ENCODE measurements at places on chromosomes 2 and 18.

DNA sequence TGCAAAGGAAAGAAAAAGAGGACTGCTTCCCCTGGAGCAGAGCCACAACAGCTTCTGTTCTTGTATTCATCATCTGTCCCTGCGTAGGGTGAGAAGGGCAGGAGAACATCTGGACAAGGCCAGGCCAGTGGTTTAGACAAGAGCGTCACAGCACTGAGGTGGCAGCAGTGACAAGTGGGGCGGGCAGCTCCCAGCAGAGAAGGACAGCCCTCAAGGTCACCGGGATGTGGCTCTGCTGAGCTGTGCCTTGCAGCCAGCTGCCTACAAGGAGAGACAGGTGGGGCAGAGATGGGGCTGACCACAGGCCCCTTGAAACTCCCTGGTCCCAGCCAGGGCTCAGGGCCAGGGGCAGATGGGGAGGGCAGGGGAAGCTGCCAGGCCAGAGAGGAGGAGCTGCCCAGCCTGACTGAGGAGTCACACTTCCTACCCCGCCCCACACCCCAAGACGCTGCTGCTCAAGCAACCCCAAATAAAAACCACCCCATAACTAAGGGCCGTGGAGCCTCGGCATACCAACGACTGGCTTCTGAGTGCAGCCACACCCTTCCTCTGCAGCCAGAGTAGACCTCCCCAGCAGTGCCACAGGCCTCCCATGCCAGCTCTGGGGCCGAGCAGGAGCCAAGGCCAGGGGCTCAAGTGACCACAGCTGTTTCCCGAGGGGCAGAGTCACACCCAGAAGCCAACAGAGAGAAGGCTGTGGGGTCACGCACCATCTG is 5.4 kb downstream of the RAB11FIP5 start:
- no peak for DNase-seq

DNA sequence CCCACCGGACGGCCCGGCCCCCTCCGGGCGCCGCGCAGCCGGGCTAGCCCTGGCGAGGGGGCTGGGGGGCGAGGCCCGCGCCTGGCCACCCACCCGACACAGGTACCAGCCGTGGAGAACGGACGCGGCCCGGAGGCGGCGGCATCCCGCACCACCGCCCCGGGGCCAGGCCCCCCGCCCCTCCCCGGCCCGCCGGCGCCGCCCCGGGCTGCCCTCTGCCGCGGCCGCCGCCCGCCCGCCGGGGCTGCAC is 405 bp downstream of the SOS1 start:
- no peak for DNase-seq

DNA sequence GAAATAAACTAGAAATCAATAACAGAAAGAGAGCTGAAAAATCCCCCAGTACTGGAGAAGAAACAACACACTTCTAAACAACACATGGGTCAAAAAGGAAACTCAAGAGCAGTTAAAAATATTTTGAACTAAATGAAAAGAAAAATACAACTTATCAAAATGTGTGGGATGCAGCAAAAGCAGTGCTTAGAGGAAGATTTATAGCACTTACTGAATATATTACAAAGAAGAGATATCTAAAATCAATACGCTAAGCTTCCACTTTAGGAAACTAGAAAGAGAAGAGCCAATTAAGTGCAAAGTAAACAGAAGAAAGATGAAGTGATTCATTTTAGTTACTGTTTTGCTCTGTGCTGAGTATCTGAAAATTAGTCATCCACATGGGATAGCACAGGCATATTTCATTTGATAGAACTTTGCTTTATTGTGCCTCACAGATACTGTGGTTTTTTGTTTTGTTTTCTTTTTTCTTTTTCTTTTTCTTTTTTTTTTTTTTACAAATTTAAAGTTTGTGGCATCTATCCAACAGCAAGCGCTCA is 17.0 kb downstream of the TGFA start:
- DNase-seq, result no peak

DNA sequence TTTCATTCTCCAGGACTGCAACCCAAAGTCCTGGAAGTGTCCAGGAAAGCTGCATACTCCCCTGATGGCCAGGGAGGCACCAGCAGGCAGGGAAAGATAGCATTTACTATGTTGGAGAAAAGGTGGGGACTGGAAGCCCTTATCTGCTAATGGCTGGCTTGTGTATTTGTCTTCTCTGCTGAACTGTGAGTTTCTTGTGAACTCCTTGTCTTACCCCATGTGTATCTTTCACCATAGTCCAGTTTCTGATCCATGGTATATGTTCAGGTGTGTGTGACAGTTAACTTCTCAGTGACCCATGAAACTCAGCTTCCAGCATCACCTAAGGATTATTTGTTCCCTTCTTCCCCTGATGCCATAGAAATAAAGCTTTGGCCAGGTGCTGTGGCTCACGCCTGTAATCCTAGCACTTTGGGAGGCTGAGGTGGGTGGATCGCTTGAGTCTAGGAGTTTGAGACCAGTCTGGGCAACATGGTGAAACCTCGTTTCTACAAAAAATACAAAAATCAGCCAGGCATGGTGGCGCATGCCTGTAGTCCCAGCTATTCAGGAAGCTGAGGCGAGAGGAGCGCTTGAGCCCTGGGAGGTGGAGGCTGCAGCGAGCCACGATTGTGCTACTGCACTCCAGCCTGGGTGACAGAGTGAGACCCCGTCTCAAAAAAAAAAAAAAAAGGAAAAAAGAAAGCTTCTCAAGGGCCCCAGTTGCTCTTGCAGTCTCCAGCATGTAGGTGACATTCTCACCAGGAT is 112.8 kb upstream of the MAP4K3 start:
- no peak for DNase-seq

- no peak for DNase-seq
These were observed 433.5 kb upstream of the MMADHC start for GRCh38 chr2:150020937-150021673.

GRCh38 chr18:33814546-33814945 is 236.5 kb downstream of the ASXL3 start:
- DNase-seq, result no peak

GRCh38 chr2:165701147-165701546 is 92.9 kb downstream of the GALNT3 start:
- DNase-seq, result no peak

GRCh38 chr2:239544918-239545465 is 144.2 kb upstream of the HDAC4 start:
- no peak for DNase-seq

GRCh38 chr2:136130511-136130910 is 12.6 kb upstream of the CXCR4 start:
- no peak for DNase-seq

DNA sequence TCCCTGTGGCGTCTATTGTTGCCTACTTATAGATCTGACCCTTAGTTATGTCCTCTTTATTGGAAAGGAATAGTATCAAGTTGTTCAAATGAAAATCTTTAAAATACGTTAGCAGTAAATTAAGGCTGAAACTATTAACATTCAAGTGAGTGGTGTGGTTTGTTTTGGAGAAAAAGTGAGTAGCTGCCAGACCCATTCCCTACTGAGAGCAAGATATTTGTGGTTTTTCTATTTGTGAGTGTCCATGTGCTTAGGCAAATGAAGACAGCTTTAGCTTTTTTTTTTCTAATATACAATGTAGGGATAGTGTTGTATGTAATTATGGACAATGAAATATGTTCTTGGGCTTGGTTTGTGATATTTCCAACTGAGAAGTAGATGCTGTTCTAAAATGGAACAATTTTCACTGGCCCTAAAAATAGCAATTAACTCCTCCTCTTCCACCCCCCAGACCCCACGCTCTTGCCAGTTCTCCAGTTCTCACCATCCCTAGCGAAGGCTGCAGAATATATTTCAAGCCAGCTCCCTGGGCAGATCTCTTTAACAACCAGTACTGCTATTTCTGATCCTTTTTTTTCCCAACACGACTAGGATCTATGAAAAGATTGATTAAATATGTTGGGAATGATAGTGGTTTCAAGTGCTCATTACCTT is 83.1 kb downstream of the CCDC85A start:
- no peak for DNase-seq

GRCh38 chr2:18117592-18117991 is 239.1 kb downstream of the KCNS3 start:
- no peak for DNase-seq

- no peak for DNase-seq
These were observed 292.0 kb downstream of the CNTNAP5 start for GRCh38 chr2:124316881-124317605.

GRCh38 chr2:96773922-96774321 is 13.2 kb downstream of the CNNM4 start:
- no peak for DNase-seq

DNA sequence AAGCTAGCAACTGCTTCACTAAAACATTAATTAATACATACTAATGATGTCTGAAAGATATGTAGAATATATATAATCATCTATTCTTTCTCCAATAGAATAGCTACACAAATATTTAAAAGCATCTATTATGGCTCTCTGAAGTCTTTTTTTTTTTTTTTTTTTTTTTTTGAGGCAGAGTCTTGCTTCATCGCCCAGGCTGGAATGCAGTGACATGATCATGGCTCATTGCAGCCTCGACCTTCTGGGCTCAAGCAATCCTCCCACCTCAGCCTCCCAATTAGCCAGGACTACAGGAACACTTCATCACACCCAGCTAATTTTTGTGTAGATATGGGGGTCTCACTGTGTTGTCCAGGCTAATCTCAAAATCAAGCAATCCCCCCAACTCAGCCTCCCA is 120.4 kb upstream of the KYNU start:
- no peak for DNase-seq

DNA sequence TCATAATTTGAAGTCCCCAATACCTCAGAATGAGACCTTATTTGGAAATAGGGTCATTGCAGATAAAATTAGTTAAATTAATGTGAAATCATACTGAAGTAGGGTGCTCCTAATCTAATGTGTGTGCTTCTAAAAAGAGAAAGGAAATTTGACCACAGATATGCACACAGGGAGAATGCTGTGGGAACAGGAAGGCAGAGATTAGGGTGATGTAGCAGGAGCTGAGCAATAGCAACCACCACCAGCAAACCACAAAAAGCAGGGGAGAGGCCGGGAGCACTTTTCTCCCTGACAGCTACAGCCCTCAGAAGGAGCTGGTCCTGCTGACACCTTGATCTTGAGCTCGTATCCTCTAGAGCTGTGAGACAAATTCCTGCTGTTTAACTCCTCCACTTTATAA is 24.6 kb upstream of the SCG2 start:
- DNase-seq, result no peak

DNA sequence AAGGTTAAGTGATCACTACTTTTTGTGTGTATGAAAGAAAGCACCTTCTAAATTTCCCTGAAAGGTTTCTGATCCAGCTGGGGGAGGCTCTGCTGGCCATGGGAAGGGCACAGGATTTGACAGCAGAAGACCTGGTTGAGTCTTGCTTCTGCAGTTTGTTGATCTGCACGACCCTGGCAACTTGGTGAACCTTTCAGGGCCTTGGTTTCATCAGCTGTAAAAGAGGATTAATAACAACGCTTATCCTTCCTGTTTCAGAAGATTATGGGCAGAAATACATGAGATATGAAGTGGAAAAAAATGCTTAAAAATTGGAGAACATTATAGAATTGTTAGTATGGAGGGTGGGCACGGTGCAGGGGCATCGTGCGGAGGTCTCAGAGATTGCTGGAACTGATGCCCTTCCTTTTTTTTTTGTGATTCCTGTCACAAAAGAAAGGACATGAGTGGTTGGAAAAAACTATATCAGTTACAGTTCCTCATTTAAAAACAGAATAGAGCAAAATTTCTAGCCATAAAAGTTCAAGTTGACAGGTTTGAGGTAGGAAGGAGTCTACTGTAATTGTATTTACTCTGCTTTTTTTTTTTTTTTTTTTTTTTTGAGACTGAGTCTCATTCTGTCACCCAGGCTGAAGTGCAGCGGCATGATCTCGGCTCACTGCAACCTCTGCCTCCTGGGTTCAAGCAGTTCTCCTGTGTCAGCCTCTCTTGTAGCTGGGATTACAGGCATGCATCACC is 47.4 kb downstream of the MFSD6 start:
- no peak for DNase-seq

DNA sequence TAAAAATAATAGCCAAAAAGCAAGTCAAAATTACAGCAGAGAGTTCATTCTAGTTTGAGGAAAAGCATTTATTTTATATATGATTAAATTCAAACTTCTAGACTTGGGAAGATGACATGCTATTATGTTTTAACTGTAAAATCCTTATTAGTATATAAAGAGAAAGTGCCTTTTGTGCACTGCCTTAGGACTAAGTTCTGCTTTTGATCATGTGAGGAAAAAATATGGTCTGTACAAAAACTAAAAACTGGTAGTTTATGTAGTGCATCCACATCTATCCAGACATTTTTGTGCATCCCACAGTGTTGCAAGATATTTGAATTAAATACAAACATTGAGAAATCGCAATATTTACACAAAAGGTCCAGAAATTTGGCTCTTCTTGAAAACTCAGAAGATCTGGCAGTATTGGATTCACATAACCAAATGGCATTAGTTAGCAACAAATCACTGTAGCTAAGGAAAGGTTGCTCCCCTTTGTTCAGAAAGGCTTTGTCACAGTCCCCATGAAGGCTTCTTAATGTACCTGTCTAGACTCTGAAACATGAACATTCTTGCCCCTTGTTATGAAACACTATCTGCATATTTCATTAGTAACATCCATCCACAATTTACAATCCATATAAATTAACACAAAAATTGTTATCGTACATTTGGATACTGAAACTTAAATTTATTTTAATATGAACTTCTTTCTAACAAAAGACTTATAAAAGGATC is 2.2 kb downstream of the MMADHC start:
- DNase-seq, result peak; percentile 34

GRCh38 chr2:67917332-67918054 is 145.3 kb downstream of the C1D start:
- DNase-seq, result no peak

DNA sequence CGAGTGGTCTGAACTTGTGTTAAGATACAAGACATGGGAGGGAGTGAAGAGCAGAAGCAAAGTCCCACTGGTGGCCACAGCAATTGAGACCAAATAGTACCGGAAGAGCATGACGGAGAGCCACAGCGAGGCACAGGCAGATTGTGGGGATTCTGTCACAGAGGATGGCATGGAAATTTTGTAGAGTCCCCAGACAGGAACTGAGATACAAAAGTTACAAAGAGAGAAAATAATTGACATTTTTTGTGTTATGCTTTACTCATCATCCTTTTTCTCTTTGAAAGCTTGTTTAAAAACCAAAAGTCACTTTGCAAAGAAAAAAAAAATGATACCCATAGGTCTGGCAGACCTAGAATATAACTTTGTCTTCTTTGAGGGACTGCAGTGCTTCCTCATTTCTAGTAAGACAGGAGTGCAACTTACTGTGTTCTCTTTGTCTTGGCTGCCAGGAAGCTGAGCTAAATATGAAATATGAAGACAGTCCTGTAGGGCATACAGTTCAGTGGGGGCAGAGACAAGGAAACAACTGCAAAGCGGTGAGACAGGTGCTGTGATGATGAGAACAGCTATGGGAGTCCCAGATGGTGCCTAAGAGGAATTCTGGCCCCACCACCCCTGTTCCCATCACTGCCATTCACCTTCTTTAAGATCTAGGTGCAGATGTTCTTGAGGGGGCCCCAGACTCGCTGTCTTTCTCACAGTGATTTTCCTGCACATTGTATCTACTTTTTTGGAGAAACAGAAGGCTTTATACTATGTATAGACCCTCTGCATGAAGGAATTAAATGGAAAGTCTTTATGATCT is 5.2 kb downstream of the ARHGAP25 start:
- no peak for DNase-seq

Data from hematopoietic multipotent progenitor cell treated with erythropoietin and hydrocortisone succinate and interleukin-3 and kit ligand, for 17 days (in vitro differentiated cells).